ENCODE measurements at places on chromosomes 7 and 10.

DNA sequence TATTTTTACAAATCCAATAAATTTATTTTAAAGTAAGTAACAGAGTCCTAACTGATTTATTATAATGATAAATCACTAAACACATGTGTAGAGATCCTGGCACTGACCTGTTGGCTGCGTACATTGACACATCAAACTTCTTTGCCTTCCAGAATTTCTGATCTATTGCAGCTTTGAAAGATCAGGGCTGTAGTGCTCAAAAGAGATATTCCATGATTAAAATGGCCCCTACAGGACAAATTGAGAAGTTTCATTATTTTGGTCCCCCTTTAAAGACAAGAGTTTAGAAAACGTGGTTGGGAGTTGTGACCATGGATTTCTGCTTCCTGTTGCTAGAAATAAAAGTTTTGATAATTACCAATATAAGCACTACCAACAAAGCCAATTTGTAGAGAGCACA lies 87.7 kb upstream of the PDK4 start:
- no peak for DNase-seq

GRCh38 chr7:136353287-136353686 lies 376.1 kb upstream of the MTPN start:
- no peak for DNase-seq

DNA sequence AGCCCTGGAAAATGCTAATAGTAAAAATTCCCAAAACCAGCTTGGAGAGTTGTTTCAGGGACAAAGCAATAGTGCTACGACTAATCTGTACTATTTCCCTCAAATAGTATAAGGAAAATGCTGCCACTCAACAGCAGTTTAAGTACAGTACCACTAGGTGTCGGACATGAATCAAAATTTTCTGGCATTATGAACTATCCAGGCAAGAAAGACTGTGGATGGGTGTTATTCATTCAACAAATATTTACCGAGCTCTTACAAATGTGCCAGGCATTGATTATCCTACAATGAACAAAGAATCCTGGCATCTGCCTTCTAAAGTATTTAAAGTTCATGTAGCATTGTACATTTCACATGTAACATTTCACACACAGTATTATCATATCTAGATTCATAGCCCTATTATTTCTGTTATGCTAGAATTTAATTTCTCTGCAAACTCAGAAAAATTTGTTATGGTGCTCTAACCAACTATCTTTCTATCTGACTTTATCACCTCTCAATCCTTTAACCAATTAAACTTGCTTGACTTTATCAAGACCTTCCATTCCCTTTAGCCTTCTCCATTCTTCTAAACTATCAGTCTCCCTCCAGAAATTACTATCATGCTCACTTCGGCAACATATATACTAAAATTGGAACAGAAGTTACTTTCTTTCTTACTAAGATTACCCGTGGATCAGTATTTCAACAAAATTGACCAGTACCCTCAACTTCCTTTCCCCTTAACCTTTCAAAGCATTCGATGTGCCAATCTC lies 80.6 kb downstream of the ARHGAP21 start:
- no peak for DNase-seq

DNA sequence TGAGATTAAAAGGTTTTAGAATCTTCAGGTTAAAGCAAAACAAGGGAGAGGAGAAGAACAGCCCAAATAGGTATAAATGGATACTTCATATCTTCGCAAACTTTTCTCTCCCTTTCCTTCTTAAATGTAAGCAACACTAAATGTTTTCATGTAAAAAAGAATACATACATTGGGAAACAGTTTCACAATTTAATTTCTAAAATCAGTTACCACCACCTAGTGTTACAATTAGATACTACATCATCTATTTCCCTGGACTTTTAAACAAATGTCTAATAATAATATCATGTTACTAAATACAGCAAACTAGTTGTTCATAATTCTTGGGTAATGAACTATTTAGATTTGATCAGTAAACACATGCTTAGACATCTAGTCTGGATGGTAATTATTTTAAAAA lies 35.8 kb downstream of the MINDY3 start:
- DNase-seq: no peak

GRCh38 chr10:15897287-15897686 lies 37.0 kb upstream of the MINDY3 start:
- DNase-seq: no peak

Measured in ecto neural progenitor cell (in vitro differentiated cells).